CD4-positive, alpha-beta T cell treated with Interleukin-10 for 1 hour (primary cell): ENCODE measurements at places on chromosomes 16 and 17.

- no peak for DNase-seq
Measured at GRCh38 chr16:4698321-4699045, 5.1 kb downstream of the NUDT16L1 start.

DNA sequence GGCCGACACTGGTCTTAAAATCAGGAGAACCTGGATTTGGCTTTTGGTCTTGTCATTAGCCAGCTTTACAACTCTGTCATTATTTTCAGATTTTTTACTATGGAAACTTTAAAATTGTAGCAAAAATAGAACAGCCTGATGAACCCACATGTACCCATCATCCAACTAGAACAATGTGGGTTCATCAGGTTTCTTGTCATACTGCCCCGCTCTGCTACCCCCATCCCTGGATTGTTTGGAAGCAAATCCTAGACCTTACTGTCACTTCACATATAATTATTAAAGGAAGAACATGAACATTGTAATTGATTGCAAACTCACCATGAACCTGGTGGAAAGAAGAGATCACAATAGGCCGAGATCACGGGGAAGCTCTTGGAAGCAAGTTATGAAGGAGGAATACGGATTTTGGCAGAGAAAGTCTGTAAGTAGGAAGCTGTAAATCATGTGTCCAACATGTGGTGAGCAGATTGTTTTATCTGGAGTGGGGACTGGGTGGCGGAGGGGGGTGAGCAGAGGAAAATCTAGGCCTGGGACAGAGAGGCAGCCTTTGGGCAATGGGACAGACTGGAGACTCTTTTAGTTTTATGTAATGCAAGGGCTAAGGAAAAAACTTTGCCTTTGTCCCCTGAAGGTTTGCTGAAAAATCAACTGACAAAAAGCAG is 67.0 kb downstream of the PITPNC1 start:
- DNase-seq = no peak

GRCh38 chr17:50181144-50181543 is 15.3 kb downstream of the SGCA start:
- no peak for DNase-seq

DNA sequence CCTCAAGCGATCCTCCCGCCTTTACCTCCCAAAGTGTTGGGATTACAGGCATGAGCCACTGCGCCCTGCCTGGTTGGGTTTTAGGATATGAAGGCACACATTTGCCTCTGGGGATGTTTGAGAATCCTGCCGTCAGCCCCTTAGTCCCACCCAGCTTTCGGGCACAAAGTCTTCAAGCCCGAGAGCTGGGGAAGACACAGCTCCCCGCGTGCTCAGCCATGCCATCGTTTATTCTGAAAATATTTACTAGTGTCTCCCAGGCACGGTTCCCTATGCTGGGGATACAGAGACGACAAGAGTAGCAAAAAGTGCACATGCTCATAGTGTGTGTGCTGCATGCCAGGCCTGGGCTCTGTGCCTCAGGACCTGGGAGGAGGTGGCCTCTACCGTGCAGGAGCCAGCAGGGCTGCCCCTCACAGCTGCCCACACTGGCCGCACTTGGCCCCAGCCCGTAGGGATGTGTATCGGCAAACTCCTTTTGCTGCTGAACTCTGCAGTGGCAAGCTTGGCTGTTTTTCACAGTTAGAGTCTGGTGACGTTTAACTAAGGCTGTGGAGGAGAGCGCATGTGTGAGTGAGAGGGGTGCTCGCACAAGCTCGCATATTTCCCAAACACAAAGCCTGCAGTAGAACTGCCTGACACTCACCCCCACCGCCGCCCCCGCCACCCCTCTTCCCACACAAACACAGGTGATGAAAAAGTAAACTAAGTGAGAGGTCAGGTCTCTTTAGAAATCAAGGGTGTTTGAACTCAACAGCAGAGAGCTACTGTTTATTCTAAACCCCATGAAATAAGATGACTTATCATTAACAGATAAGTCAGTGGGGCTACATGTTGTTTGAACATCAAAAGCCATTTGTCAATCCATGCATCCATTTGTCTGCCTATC is 266.4 kb downstream of the MRTFB start:
- no peak for DNase-seq

DNA sequence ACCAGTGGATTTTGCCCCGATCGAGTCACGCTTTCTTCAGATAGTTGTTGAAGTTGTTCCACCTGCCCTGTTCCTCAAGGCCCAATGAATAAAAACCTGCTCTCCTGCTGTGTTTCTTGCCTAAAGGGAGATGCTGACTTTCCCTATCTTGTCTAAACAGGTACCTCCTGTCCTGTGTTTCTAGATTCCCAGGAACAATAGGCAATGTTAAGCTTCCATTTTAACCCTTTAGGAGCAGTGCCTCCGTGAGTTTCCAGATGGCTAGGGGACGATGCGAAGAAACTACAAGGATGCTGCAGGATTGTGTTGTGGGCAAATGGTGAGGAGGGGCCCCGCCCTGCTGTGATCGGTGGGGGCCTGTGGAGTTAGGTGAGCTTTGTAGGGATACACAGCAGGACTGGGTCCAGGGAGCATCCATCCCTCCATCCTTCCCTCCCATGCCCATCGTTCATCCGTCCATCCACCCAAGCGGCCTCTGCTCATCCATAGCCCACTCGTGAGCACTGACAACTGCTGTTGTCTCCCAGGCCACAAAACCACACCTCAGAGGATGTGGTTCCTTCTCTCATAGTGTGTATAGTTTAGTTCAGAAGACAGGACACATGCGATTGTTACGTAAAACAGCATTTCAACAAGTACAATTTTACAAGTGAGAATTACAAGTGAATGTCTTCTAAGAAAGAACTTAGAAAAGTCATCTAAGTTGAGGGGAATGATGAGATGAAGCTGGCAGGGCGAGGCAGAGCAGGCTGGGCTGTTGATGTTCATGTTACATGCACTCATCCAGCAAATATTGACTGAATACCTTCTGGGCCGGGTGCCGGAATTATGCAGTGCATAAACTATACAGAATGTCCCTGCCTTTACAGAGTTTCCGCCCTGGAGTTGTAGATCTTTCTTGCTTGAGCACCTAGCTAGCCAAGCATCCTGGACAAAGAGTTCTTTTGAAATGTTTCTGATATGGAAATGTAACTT is 5.2 kb downstream of the ARSG start:
- peak; percentile 77 for DNase-seq

DNA sequence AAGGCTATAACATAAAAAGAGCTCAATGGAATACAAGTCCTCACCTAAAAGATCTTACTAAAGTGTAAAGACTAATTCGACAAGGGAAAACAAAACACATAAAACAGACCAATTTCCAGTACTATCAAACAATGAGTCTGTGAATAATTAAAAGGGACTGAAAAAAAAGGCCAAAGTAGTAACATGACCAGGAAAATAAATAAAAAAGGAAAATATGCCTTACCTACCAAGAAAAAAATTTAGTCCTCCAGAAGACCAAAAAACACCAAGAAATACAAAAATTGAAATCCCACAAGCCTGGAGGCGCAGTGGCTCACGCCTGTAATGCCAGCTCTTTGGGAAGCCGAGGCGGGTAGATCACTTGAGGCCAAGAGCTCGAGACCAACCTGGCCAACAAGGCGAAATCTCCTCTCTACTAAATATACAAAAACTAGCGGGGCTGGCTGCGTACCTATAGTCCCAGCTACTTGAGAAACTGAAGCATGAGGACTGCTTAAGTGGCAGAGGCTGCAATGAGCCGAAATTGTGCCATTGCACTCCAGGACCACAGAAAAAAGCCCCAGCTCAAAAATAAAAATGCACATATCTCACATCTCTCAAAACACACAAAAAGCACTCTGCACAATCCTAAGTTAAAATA is 60.8 kb downstream of the TEX14 start:
- no peak for DNase-seq

GRCh38 chr16:86479419-86479818 is 30.9 kb upstream of the FOXF1 start:
- DNase-seq = no peak

DNA sequence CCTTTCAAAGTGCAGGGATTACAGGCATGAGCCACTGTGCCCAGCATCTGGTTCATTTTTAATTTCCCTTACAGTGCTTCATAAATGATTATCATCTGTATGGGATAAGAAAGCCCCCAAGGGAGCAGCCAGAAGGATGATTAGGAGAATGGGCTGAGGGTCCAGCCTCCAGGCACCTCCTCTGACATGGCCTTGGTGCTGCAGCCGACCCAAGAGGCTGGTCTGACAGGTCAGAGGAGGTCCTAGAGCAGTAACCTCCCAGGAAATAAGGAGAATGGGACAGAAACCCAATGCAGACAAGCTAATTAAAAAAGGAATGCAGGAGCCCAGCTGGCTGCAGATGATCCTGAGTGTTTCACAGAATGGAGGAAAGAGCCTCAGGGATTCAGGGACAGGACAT is 29.0 kb downstream of the MRC2 start:
- no peak for DNase-seq

DNA sequence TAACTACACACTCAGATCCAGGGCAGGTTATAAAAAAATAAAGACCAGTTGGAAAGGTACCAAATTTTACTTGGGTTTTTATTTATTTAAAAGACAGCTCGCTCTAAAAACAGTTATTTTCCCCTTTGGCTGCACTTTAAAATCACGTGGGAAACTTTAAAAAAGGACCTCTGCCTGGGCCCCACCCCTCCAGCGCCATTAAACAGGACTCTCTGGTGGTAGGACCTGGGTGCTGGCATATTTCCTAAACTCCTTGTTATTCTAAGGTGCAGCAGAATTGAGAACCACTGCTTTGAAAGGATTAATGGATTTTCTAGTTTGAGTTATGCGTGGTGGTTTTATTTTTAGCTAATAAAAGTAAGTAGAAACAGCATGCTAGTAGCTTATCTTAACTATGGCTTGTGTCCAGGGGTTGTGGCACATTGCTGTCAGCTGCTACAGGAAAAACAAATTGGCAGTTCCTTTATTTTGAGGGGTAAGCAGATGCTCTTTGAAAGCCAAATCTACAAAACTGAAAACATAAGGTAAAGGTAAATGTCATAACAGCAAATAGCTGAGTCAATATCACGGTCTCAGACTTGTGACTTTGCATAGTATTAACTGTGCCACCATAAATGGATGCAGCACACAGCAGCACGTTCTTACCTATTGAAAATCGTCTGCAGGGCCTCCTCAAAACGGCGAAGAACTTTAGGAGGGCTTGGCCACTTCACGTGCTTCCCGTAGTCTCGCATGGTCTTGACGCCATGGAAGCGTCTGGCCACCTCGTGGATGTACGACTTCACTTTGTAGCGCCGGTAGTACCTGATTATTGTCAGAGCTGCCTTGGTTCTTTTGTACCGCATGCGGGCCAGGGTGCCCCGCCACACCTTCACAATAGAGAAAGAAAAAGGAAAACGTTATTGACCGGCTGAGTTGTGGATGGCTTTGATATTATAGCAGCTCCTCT is 172.0 kb downstream of the CDK5R1 start:
- no peak for DNase-seq

- no peak for DNase-seq
Measured at GRCh38 chr17:2105663-2106062, 50.8 kb downstream of the HIC1 start.

DNA sequence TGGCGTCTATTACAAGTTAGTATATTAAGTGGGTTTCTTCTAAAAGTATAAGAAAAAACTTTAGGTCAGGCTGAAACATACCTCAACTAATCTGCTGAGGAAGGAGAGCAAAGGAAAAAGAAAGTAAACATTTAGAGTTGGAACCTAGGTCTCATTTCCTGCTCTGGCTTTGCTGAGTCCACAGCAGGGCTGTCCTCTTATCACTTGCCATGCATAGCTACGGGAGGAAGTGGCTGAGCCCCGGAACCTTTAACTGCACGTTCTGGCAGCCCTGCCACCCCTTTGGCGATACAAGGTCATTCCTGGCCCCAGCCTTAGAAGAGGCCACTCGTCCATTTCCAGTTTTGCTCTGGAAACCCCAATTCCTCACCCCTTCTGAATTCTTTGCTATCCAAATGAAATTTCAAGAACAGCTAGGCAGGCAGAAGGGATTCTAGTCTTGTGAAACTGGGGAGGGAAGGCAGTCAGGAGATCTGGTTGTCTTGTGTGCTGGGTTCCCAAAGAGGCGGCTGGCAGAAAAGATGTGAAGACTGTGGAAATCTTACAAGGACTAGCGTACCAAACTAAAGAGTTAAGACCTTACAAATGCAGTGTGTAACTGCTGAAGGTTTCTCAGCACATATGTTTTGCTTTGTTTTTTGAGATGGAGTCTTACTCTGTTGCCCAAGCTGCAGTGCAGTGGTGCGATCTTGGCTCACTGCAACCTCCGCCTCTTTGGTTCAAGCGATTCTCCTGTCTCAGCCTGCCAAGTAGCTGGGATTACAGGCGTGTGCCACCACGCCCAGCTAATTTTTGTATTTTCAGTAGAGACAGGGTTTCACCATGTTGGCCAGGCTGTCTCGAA is 19.1 kb downstream of the WIPI1 start:
- DNase-seq = peak; percentile 65

- no peak for DNase-seq
Measured at GRCh38 chr17:69339937-69340336, 13.0 kb upstream of the ABCA5 start.

GRCh38 chr16:31451681-31452351 is 7.5 kb upstream of the ARMC5 start:
- DNase-seq = no peak

DNA sequence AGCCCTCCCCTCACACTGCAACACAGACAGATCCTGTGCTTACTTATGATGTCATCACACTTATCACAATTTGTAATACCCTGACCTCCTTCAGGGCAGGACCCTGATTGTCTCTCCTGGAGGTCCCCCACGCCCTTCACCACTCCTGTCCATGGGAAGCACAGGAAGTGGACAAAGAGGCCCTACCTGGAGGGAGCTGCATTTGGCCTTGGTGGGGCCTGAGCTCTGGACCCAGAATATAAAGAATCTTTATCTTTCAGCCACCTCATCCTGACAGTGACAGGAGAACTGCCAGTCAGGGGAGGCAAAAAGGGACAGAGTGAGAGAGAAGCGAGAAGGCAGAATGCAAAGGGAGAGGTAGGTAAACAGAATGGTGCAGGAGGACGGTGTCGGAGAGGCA is 303.4 kb upstream of the N4BP1 start:
- no peak for DNase-seq

GRCh38 chr16:30131869-30132475 is 9.0 kb upstream of the MAPK3 start:
- no peak for DNase-seq

DNA sequence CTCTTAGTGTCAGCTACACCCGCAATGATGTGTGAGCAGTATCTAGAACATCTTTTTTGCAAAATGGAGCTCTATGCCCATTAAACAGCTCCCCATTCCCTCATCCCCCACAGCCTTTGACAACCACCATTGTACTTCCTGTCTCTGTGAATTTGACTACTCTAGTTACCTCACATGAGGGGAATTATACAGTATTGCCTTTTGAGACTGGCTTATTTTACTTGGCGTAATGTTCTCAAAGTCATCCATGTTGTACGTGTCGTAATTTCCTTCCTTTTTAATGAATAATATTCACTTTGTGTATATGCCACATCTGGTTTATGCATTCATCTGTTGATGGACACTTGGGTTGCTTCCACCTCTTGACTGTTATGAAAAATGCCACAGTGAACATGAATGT is 23.2 kb upstream of the CCL22 start:
- no peak for DNase-seq

- no peak for DNase-seq
Measured at GRCh38 chr17:6815775-6816174, 15.8 kb downstream of the TEKT1 start.
